ENCODE measurements at places on chromosomes 6 and 20.
A peak's percentile ranks its signal among the peaks of the same experiment; 100 is the strongest.

GRCh38 chr6:111912904-111913303 is 39.7 kb upstream of the FYN start:
- DNase-seq = no peak

GRCh38 chr6:67345946-67346345 is 1289.1 kb upstream of the ADGRB3 start:
- DNase-seq = no peak

- DNase-seq = no peak
These were observed 188.8 kb upstream of the KHDRBS2 start for GRCh38 chr6:62474793-62475192.

DNA sequence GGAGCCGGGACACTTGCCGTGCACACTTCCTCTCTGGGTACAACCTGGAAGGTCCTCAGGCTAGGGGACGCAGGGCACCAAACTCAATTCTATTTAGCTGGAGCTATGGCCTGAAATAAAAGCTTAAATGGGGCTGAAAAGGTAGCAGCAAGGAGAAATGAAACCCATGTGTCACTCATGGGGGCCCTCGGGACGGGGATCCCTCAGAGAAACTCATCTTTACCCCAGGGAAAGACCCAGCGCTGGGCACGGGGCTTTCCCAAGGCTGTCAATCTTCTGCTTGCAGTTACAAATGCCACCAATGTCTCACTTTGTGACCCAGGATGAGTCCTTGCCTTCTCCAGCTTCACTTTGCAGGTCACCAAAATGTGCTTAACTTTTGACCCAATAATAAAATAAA is 16.5 kb downstream of the SNAI1 start:
- DNase-seq = no peak

- DNase-seq = no peak
These were observed 146.2 kb downstream of the ID4 start for GRCh38 chr6:19983374-19983773.

GRCh38 chr6:112576423-112576822 is 229.3 kb downstream of the RFPL4B start:
- no peak for DNase-seq

DNA sequence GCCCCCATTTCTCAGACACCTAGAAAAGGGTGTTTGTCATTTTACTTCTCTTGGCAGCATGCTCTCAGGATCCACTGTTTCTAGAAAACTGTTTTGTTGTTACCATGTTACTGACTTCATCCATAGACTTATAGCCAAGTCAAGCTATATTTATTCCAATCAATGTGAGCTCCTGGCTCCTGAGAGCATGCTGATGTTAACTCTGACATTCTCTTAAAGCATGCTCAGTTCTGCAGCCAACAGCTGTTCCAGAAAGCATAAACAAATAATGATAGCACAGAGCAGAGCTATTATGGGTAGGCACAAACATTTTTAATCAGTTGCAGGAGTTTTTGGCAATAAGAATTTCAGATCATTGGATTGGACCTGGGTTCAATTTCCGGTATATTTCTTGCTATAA is 92.4 kb upstream of the CEP85L start:
- peak; percentile 41 for DNase-seq

DNA sequence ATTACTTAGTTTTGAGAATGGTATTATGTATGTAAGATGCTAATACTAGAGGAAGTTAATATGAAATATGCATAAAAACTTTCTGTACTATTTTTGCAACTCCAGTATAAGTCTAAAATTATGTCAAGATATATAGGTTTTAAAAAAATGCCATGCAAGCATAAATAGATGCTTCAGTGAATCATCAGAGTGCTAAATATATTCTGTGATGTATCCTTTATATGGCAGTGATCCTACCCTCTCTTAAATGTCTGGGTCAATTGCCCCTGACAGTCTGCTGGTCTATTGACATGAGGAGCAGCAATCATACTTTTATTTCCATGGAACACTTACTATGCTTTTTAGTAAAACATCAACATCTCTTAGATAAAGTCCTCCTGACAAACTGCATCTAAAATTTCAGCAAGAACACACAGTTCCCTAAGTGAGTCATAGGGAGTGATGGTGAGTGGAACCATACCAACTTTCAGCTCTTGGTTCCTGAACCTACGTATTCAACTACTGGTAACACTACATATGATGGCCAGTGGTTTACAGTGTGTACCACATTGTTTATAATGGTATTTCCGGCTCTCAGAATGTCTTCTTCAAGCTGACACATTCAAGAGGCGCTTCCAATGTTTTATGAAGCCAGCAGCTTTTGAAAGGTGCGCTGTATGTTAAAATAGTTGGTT is 928.7 kb upstream of the GJE1 start:
- no peak for DNase-seq

Measured in HFF-Myc (cell line).